ENCODE measurements at places on chromosomes 6 and 20.

DNA sequence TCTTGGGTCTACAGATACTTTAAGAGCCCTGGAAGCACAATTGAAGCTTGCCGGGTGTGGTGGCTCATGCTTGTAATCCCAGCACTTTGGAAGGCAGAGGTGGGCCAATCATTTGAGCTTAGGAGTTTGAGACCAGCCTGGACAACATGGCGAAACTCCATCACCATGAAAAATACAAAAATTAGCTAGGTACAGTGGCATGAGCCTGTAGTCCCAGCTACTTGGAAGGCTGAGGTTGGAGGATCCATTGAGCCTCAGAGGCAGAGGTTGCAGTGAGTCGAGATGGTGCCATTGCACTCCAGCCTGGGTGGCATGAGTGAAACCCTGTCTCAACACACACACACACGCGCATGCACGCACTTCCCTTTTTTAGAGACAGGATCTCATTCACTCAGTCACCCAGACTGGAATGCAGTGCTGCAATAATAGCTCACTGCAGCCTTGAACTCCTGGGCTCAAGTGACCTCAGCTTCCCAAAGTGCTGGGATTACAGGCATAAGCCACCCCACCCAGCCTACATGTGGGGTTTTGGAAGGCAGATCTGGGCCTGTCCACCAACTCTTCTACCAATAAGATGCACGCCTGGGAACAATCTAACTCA lies 182.5 kb upstream of the JARID2 start:
- DNase-seq = no peak

DNA sequence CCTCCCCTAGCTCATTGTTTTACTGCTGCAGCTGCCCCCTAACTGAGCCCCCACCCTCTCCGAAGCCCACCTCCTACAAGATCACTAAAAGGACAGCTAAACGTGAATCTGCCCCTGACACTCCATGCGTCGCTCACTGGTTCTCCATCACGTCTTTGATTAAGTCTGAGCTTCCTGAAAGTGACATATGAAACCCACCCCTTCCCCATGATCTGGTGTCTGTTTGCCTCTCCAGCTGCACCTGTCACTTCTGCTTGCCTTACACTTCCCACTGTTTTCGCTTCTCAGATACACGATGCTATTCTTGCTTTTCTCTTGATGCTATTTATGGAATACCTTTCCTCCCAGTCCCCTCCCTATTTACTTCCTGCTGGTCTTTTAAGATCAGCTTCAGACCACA lies 8.0 kb upstream of the PERP start:
- DNase-seq = no peak

- no peak for DNase-seq
These were observed 79.0 kb downstream of the ADTRP start for GRCh38 chr6:11699576-11699975.

- DNase-seq = no peak
These were observed 2.6 kb downstream of the CST4 start for GRCh38 chr20:23686046-23686750.

DNA sequence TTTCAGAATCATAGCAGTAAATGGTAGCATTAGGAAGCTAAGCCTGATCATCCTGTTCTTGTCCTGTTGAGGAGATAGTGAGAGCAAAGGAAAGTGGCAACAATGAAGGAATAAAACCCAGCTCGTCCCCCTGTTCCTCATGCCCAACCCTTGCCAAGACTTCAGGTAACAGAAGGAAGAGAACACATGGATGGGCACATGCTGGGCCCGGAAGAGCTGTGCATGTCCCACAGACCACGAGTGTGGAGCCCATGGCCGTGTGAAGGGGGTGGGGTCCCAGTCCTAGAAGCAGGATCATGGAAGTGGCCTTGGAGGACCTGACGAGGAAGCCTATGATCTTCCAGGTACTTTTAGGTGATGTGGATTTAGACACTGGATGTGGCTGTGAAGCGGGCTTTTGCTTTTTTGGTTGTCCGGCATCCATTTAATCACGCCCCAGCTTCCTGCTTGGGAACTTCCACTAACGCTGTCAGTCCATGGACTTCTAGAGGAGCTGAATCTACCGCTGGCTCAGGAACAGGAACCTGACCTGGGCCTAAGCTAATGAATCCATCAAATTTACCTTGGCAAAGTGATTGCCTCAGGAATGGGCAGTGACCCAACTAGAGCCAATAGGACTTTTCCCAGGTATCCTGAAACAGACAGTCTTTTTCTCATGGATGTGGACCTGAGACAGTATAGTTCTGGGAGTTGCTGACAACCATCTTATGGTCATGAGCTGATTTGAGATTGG lies 79.3 kb upstream of the ARMC2 start:
- no peak for DNase-seq

- DNase-seq = no peak
These were observed 167.7 kb upstream of the RIN2 start for GRCh38 chr20:19590382-19590781.

DNA sequence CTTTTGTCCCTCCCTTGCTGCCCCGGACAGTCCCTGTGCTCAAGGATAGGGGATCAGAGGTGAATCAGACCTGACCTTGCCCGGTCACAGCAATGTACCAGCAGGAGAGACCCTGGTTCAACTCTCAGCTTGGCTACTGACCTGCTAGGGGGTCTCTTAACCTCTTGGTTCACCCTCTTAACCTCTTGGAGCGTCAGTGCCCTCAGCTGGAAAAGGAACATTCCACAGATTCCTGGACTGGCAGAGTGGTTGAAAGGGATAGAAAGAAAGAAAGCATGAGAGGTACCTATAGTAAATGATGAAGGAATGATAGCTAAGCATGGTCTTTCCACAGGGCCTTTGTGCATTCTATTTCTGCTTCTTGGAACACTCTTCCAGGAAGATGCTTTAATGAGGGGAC lies 25.2 kb downstream of the SNAI1 start:
- DNase-seq = no peak
